Forelimb muscle (tissue), 1 donor: ENCODE measurements at places on chromosomes 4 and X. TPM values are rescaled to one million over a fixed set of nuclear protein-coding genes. Genes with fewer than 3 reads are reported as not detected.

The HS3ST1 gene
- 0.05 TPM for polyA plus RNA-seq

DNA sequence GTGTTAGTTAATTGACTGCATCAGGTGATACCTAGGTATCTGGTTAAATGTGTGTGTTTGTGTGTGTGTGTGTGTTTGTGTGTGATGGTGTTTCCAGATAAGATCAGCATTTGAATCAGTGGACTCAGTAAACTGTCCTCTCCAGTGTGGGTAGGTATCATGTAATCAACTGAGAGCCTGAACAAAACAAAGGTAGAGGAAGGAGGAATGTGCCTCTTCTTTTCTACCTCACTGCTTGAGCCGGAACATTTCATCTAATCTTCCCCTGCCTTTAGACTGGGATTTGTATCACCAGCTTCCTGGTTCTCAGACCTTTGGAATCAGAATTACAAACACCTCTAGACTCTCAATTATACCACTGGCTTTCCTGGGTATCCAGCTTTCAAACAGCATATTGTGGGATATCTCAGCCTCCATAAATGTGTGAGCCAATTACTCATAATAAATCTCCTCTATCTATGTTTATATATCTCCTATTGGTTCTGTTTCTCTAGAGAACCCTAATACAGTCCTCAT, 120.5 kb downstream of the TBCK start:
- no peak for DNase-seq

DNA sequence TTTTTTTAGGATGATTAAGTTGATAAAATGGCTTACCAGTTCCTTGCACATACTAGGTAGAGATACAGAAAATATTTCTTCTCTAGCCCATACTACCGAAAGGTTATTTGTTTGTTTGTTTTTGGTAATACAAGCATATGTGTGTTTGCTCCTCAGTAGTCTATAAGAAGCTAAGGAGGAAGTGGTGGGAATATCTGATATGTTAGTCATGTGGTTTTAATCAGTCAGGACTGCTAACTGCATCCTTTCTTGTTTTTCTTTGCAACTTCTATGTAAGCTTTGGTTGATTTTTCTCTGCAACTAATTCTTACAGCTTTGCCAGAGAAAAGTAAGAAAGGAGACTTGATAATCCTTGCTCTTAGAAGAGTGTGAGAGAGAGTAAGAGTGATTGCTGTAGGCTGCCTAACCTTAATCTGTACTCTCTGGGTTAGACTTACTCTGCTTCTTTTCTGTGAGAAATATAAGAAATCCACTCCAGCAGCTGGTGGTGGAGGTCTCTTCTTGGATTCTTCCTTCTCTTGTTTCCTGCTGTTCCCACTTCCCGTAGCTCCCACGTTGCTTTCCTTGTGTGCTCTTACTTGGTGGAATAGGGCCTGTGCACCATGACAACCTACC, 28.3 kb downstream of the SEPTIN11 start:
- DNase-seq: no peak

The SHROOM3 gene
- polyA plus RNA-seq: 19.0 TPM

DNA sequence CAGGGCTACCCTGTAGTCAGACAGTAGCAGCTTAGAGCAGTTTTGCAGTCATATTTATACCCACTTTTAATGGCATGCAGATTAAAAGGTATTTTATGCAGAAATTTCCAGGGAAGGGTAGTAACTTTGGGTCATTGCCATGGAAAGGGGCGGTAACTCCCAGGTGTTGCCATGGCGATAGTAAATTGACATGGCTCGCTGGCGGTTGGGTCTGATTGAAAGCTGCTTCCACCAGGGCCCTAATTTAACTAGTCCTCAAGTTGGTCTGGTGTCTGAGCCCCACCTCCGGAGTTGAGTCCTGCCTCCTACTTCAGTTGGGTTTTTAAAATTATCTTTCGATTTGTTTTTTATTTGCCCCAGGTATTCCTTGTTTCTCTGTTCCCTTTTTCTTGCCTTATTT, 70.1 kb downstream of the NAA11 start:
- DNase-seq: no peak

DNA sequence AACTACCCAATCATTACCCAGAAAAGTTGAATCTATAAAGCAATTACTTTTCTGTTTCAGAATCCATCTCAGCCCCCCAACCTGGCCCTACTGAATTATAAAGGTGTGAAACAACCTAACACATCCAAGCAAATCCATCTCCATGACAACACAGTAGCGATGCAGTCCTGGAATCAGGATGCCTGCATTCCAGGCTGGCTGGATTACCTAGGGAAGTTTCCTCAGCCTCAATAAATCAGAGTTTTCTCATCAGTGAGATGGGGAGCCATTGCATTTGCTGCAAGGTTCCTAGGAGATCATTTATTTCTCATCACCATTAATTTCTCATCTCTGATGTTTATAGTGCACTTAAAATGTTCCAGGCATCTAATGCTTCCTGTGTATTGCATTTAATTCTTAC, 46.0 kb downstream of the LNX1 start:
- no peak for DNase-seq

The MAGEB17 gene
- polyA plus RNA-seq: not detected

DNA sequence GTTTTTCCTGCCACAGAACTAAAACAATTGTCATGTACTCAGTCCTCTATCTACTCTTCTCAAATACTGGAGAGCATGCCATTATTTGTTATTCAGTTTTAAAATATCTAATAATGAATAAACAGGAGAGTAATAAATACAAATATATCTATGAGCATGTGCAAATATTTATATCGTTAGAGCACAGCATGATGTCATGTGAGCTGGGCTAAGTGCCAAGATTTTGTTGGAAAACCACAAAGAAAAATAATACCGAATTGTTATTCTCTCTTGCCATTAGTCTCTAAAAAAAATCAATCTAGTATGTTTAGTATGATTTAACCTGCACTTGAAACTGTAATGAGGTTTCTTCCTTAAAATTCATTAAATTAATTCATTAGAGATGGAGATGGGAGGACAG, 97.3 kb downstream of the DDX60 start:
- peak; percentile 59 for DNase-seq

GRCh38 chrX:69179380-69179911, 14.2 kb upstream of the PJA1 start:
- DNase-seq: no peak
